ENCODE measurements at places on chromosomes 6 and 20.

DNA sequence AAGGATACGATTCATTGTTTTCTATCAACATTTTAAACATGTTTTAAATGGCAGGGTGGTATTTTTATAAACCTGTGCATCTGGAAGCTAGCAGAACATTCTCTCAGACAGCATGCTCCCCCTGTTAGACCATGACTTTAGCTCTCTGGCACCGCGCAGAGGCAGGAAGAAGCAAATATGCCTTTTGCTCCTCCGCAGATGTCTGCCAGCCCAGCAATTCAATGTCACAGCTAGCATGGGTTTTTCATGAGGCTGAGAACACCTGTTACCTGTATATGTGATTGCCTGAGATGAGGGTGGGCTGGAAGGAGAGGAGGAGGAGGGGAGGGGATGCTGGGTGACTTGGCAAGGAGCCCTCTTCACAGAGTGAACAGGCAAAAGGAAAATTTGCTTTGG lies 6.7 kb downstream of the MTCH1 start:
- no peak for DNase-seq

DNA sequence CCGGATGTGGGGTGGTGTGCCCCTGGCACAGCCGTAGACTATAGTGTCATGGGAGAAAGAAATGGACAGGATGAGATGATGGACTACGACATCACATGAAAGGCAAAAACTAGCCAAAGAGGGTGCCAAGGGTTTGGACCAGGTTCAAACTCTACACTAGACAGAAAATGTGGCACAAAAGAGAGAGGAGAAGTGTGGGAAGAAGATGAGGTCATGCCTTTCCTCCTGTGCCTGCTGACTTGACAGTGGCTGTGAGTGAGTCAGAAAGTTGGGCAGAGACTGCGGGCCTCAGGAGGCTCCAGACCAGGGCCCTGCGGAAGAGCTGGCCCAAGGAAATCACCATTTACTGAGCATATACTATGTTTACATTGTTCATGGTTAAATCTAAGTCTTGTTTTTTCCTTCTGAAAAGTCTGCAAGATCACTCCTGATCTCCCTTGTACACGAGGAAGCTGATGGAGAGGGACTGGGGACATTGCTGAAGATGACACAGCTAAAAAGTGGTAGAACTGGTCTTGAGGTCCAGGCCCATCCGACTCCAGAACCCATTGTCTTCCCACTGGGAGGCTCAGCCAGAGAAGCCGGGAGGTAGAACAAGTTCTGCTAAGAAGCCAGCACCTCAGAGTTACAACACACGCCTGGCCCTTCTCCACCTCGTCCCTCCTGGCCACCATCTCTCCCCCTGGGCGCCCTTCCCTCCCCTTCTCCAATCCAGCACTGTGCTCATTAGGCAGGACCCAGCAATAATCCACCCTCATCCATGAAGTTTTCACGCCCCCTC lies 35.6 kb downstream of the CNKSR3 start:
- DNase-seq, result no peak

DNA sequence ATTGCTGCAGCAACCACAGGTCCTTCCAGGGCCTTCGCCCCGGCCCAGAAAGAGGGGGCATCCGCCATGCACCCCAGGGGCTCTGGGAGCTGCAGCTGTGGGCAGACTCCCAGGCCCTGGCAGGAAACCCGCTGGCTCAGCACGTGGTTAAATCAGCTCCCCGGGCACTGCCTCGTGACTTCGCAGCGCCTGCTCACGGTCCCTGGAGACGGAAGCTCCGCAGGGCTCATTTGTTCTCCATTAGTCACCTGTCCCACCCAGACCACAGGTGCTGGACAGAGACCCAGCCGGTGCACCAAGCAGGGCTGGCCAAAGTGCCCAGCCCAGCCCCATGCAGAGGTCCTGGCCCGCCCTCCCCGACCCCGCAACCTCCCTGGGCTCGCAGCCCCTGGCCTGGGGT lies 14.7 kb downstream of the KCNQ2 start:
- peak; percentile 49 for DNase-seq

GRCh38 chr6:90019216-90019615 lies 124.9 kb downstream of the GJA10 start:
- no peak for DNase-seq

DNA sequence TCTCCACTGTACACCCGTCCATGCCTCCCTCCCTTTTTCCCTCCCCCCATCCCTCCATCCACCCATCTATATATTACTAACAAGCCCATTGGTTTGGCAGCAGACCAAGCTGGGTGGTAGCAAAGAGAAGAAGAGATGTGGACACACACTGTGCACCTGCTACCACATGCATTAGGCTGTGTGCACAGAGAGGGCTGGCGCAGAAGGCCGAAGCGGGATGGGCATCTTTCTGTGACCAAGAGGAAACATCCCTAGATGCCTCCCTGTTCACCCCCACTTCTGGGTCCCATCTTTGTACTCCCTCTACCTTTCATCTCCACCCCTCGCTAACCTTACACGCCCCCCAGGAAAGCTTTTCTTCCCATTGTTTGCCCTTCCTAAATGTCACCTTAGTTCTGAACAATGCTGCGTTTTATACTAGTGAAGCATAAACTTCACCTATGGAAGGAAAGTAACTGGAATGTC lies 64.9 kb upstream of the AFDN start:
- no peak for DNase-seq

DNA sequence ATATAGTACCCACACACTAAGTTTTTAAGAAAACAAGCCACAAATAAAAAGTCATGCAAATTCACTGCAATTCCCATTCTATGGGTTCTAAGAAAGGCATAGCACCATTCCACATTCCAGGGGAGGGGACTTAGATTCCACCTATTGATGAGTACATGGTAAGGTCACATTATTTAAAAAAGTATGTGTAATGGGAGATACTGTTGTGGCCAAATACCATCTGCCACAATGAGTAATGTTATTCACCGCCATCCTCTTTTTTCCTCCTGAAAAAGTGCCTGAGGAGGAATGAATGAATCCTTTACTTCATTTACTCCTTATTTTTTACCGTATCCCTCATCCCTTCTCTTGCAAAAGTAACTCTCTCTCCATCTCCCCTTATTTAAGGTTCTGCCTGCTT lies 27.0 kb upstream of the ADGRF1 start:
- DNase-seq, result no peak

DNA sequence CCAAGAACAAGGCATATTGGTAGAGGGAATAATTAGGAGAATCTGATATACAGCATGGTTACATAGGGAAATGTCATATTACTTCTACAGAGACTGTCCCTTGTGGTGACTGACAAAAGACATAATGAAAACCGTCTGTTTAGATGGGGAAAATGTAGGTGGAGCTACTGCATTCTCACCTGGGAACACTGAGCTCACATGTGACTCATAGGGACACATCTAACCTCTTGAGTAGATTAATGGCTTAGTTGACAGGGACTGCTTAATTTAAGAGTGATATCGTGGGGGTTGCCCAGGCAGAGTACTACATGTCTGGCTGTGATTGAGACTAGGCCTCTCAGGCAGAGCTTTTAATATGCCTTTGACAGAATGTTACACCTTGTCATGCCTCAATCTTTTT lies 235.3 kb upstream of the ZFP64 start:
- no peak for DNase-seq

DNA sequence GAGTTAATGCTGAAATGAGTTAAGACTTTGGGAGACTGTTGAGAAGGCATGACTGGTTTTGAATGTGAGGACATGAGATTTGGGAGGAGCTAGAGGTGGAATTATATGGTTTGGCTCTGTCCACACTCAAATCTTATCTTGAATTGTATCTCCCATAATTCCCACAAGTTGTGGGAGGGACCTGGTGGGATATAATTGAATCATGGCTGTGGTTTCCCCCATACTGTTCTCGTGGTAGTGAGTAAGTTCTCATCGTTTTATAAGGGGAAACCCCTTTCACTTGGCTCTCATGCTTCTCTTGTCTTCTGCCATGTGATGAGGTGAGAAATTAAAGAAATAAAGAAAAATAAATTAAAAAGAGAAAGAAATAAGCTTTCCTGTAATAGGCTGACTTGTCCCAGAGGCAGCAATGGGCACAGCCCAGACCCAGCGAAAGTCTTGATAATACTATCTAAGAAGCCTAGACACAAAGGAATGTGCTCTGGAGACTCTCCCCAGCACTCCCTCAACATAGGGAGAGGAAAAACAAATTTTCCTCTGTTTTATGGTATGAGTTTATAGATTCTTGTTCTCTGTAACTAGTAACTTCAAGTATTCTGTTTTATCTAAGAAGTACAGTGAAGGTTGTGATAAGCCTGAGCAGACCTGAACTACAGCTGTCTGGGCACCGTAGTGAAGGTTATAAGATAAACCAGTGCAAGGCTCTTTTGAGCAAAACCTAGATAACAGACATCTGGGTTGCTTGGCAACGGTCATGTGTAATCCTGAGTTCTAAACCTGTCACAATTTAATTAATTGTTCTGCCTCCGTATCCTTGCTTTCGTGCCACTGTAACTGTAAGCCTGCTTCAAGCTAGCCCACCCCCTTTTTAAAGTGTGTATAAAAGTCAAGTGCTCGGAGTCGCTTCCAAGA lies 88.9 kb upstream of the ECI2 start:
- DNase-seq, result no peak

- DNase-seq, result no peak
Observed at GRCh38 chr6:118923035-118923434, 11.9 kb downstream of the MCM9 start.

GRCh38 chr6:137536104-137536773 lies 42.0 kb upstream of the OLIG3 start:
- DNase-seq, result no peak

- DNase-seq, result peak; percentile 76
Observed at GRCh38 chr6:45724511-45724910, 291.1 kb downstream of the CLIC5 start.

- no peak for DNase-seq
Observed at GRCh38 chr20:35699957-35700624, 886 bp downstream of the ROMO1 start.

- DNase-seq, result no peak
Observed at GRCh38 chr6:111024681-111025080, 42.8 kb downstream of the RPF2 start.

DNA sequence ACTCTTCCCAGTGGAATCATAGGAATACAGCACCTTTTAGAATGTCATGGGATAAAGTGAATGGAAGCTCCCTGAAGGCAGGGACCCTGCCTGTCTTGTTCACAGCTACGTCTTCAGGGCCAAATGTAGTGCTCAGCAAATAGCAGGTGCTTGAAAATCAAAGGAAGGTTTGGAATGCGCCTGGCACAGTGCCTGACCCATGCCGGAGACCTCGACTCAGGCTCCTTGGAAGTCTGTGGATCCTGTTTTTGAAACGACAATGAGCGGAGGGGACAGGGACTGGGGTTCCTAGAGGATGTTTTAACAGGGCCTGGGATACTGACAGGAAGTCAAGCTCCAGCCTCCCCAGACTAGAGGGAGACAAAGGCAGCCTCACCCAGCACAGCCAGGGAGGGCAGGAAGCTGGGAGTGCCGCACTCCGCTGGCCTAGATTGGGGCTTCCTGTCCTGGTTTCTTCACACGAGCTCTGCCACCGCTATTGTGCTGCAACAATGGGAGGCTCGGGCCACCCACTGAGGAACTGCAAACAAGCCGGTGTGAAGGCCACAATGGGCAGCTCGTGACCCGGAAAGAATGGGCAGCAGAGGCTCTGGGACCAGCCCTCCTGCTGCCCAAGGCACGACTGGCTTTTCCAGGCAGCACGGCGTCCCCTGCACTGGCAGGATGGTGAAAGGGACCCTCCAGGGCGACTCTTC lies 76.7 kb downstream of the PREX1 start:
- no peak for DNase-seq

- DNase-seq, result no peak
Observed at GRCh38 chr6:13307508-13307995, 20.8 kb downstream of the TBC1D7 start.

- peak; percentile 78 for DNase-seq
Observed at GRCh38 chr20:35992713-35993335, 24.4 kb downstream of the CNBD2 start.

GRCh38 chr20:62993856-62994494 lies 12.8 kb downstream of the BHLHE23 start:
- DNase-seq, result no peak

DNA sequence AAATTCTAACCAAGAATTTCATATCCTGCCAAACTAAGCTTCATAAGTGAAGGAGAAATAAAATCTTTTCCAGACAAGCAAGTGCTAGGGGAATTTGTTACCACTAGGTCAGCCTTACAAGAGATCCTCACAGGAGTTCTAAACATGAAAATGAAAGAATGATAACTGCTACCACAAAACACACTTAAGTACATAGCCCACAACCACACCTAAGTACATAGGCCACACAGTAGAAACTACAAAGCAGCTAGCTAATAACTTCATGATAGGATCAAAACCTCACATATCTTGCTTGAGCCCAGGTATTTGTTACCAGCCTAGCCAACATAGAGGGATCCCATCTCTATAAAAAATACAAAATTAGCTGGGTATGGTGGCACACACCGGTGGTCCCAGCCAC lies 50.4 kb downstream of the IRAK1BP1 start:
- DNase-seq, result no peak

GRCh38 chr6:61809004-61809595 lies 476.9 kb downstream of the KHDRBS2 start:
- DNase-seq, result peak; percentile 25

- no peak for DNase-seq
Observed at GRCh38 chr6:113684382-113684901, 172.7 kb upstream of the MARCKS start.

GRCh38 chr20:50234288-50234687 lies 43.7 kb downstream of the CEBPB start:
- DNase-seq, result no peak

DNA sequence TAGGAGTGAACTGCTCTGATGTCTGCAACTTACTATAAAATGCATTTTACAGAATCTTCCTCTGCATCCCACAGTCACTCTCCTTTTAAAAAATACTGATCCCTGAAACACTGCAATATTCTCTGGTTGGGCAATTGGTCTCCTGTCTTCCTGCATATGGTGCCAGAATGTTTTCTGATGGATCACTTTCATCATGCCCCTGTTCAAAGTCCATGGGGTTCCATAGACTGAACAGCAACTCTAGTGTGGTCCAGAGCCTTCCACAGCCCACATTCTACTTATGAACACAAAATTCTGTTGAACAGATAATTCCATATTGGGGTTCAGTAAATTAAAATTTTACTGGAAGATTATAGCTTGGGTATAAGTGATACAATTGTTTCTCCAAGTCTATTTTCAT lies 11.0 kb downstream of the GSTA2 start:
- DNase-seq, result no peak

GRCh38 chr20:44112889-44113617 lies 73.9 kb downstream of the JPH2 start:
- no peak for DNase-seq

DNA sequence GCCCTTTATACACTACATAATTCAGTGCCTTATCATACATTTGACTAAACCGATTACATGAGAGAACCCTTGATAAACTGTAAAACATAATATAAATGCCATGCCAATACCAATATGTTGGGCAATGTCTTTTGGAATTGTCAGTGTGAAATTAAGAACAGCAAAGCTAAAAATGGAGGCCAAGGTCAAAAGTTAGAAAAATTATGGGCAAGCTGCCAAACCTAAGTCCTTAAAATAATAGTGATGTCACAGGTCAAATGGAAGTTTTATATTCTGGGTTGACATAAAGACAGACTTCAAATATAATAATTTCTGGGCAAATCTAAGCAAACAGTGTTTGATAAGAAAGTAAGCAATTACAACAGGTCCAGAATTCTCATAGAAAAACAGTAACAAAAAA lies 696.7 kb downstream of the RNF144B start:
- no peak for DNase-seq

- DNase-seq, result no peak
Observed at GRCh38 chr20:2038161-2038560, 44.3 kb upstream of the PDYN start.

Measured in LoVo (cell line).